ENCODE measurements at places on chromosomes 16 and 17.

DNA sequence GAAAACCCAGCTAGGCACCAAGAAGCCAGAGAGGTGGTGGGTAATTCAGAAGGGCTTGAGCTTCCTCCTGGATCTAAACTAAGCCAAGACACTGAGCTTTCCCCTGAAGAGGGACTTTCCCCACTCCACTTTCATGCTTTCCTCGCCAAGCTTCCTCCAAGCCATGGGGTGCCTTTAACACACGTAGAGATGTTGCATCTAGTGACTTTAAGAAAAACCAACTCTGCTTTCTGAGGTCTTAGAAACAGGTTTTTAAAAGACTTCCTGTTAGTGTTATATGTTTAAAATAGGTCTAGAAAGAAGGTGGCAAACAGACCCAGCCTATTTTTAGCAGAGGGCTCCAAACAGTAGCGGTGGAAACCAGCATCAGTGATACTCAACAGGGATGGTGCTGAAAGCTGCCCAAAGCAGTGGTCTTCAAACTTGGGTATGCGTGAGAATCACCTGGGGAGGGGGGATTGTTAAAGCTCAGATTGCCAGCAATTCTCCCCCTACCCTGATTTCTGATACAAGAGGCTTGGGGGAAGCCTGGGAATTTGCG, 585.6 kb downstream of the CDH13 start:
- no peak for DNase-seq

DNA sequence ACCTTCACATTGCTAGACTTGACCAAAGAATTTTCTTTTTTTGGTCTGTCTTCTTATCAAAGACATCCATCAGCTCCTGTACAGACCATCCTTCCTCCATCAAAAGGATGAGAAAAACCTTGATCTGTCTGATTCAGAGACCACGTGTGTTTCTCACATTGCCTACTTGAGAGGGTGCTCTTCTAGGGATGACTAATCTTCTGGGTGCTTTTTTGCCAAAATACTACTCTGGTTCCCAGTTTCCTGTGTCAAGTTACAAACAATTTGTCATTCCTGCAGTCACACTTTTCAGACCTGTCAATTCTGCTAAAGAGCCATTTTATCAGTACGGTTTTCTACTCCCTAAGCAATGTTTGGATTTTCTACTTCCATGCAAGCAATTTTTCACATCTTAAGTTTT, 492.2 kb downstream of the CDH11 start:
- no peak for DNase-seq

- no peak for DNase-seq
Observed at GRCh38 chr17:72121164-72122009, 567 bp downstream of the SOX9 start.

- no peak for DNase-seq
Observed at GRCh38 chr16:591231-591630, 1.4 kb downstream of the RAB40C start.

GRCh38 chr16:27729516-27730304, 179.8 kb downstream of the KATNIP start:
- DNase-seq, result no peak

DNA sequence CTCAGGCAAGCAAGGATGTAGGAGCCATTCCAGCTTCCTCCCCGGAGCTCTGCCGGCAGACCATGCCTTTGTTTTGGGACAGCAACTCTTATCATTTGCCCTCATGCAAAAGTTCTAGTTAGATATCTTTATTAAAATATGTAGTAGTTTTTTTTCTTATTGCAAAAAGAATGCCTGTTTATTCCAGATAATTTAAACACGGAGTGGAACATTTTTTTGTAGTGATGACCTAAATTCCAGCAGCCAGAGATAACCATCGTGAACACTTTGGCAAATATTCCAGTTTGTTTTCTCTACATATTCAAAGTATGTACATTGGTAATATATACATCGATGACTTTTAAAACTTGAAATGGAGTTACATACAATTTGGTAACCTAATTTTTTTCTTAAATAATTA, 54.8 kb downstream of the CRISPLD2 start:
- no peak for DNase-seq

- no peak for DNase-seq
Observed at GRCh38 chr17:81252326-81252986, 13.3 kb downstream of the NDUFAF8 start.

DNA sequence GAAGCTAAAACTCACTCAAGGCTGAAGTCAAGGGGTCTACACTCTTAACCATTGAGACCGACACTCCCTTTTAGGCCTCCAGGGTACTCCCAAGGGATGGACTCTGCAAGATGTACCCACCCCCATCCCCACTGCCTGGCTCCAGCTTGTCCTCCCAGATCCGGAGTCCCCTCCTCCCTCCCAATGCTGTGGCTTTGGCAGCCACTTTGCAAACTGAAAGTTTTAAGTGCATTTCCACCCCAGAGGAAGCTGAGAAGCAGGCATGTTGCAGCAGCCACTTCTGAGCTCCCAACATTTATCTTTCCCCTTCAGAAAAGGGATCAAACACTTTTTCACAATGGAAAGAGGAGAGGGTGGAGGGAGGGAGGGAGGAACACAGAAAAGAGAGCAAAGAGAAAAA, 115.2 kb downstream of the COPRS start:
- DNase-seq, result no peak

All from GOT3 (cell line).